ENCODE measurements at places on chromosomes 2 and 18.

DNA sequence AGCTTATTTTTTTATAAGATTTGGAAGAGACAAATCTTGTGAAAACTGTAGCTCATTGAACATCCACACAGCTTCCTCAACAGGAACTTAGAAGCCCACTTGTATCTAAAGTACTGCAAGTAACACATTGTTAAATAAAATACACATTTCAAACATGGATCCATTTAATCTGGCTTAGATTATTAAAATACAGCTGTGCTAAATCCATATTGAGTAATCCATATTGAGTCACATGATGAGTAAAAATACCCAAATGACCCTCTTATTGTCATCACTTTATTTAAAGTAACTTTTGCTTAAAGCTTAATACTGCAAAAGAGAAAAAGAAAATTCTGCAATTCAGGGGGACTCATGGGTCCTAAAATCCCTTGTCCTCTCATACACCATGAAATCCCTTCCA, 133.3 kb downstream of the OSR1 start:
- no peak for DNase-seq

DNA sequence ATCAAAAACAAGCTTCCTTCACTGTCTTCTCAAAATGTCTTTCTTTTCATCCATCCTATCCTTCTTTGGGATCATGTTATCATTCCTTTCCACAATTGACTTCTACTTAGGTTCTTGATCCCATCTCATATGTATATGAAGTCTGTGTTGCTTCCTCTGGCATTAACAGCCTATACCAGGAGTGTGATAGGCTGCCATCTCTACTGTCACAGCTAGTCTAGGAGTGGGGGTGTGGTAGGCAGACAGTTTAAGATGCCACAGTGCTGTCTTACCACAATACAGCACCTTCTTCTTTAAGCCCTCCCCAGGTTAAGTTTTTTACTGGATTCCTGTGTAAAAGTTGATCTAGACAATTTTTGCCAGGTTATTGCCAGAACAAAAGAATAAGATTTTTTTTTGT, 3.7 kb upstream of the HTR2B start:
- no peak for DNase-seq

DNA sequence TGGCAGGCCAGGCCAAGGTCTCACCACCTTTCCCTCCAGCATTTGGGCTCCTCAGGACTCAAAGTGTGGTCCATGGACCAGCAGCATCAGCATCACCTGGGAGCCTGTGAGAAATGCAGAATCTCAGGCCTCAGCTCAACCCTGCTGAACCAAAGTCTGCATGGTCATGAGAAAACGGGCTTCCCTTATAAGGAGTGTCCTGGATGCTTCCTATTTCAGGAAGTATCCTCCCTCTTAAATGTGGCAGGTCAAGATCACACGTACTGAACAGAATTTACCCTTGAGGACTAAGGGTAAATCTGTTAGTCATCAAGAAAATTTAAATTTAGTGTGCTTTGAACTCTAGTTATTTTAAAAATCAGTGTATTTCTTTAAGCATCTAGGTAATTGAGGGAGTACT, 11.8 kb downstream of the CD8A start:
- DNase-seq = no peak

GRCh38 chr2:32386739-32387138, 29.9 kb downstream of the BIRC6 start:
- no peak for DNase-seq

DNA sequence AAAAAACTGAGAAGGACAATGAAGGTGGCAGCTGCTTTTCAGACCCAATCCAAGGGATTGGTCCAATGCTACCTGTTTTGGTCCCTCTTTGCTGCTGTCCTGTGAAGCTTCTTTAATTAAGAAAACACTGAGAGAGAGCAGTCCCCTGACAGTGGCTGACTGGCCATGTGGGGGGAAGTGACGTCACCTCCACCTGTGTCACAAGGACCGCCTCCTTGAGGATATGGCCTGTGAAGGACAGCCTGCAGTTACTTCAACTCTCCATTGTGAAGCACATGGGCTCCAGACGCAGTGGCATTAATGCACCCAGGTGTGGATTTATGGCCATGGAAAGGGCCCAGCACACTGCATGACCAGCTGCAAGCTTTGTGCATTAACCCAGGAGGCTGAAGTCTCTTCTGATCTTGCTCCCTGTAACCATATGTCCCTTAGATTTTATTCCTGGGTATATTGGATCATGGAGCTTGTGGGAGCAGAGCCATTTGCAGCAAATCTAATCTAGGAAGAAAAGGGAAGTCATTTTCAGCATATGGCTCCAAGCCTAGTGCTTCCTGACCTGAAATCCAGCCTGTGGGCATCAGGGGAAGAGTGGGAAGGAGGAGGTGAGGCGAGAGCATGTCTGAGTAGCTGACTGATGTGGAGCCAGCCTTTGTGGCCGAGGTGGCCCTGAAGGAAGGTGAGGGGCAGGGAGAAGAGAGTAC, 32.2 kb downstream of the KIF5C start:
- DNase-seq = no peak

GRCh38 chr2:170740660-170741059, 25.5 kb downstream of the SP5 start:
- DNase-seq = no peak

DNA sequence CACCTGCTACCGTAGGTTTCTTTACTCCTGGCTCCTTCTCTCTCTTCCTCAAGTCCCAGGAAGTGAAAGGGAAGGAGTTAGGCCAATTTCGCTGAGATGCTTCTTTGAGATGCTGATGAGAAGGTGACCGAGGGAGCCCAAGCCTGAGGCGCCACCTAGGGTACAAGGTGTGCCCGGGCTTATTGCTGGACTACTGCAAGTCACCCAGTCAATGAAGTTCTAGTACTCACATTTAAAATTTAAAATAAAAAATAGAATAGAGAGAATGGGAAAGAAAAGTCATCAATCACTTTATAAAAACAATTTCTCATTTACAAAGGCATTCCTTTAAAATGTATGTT, 45.3 kb downstream of the ACAA2 start:
- DNase-seq = no peak

DNA sequence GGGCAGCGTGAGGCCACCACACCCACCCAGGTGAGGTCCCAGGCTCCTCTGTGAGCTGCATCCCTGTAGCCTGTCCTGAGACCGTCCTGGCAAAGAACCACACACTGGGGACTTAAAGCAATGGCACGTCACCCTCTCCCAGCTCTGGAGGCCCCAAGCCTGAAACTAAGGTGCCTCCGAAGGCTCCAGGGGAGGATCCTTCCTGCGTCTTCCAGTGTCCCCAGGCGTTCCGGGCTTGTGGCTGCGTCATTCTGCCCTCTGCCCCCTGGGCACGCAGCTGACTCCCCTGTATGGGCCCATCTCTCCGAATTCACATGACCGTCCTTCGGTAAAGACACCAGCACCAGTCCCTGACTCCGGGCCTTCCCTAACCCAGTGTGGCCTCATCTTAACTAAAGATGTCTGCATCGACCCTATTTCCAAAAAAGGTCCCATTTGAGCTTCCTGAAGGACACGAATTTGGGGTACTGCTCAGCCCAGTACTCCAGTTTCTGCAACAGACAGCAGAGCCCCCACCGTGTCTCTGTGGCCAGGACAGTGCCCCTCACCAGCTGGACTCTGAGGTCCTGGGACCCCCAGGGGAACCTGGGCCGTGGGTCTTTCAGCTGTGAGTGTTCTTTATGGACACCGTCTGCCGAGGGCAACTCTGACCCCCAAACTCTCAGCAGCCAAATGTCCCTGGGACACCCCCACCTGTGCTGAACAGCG, 75.2 kb upstream of the CTDP1 start:
- no peak for DNase-seq

GRCh38 chr2:203737360-203737759, 30.9 kb downstream of the CD28 start:
- no peak for DNase-seq

DNA sequence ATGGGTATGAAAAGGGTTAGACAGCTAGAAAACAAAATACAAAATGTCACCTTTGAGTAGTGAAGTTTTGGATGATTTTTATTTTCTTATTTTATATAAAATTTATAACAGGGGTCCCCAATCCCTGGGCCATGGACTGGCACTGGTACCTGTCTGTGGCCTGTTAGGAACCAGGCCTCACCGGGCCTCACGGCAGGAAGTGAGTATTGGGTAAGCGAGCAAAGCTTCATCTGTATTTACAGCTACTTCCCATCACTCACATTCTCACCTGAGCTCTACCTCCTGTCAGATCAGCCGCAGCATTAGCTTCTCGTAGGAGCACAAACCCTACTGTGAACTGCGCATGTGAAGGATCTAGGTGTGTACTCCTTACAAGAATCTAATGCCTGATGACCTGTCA, 202.8 kb upstream of the TWIST2 start:
- DNase-seq = no peak

- DNase-seq = no peak
Measured at GRCh38 chr18:58612315-58613055, 16.4 kb downstream of the ALPK2 start.

DNA sequence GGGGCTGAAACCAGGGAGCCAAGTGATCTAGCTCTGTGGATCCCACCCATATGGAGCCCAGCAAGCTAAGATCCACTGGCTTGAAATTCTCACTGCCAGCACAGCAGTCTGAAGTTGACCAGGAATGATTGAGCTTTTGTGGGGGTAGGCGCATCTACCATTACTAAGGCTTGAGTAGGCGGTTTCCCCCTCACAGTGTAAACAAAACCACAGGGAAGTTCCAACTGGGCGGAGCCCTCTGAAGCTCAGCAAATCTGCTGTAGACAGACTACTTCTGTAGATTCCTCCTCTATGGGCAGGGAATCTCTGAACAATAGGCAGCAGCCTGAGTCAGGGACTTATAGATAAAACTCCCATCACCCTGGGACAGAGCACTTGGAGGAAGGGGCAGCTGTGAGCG, 96.7 kb downstream of the CCDC148 start:
- peak; percentile 1 for DNase-seq

- no peak for DNase-seq
Measured at GRCh38 chr2:10169581-10169980, 47.0 kb downstream of the RRM2 start.

DNA sequence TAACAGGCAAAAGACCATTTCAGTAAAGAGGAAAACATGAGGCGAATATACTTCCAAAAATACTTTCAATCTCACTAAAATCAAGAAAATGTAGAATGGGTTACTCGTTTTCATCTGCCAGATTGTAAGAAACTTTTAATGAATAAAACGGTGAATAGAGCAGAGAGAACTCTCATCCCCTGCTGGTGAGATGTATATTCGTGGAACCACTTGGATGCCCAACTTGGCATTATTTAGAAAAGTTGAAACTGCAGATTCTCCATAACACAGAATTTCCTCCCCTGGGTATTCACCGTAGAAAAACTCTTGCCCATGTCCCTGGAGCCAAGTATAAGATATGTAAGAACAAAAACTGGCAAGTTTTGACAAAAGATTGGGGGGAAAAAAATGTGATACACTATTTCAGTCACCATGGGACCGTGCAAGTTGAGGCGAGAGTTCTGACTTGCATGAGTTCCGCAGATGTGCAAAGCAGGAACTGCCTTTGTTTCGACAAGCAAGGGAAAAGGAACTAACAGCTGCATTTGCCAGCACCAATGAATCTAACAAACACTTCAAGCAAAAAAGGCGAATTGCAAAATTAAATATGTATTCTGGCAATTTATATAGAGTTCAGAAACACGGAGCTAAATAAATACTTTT, 14.8 kb downstream of the TIMM21 start:
- DNase-seq = no peak

- DNase-seq = peak; percentile 9
Measured at GRCh38 chr2:11697103-11697871, 27.3 kb upstream of the NTSR2 start.

- DNase-seq = no peak
Measured at GRCh38 chr18:9862686-9863085, 23.1 kb upstream of the TXNDC2 start.

- DNase-seq = no peak
Measured at GRCh38 chr18:45463451-45463850, 151.8 kb upstream of the SLC14A2 start.

GRCh38 chr18:63897072-63897471, 9.6 kb downstream of the SERPINB2 start:
- no peak for DNase-seq

- no peak for DNase-seq
Measured at GRCh38 chr2:227407591-227408151, 19.9 kb upstream of the SCYGR1 start.

DNA sequence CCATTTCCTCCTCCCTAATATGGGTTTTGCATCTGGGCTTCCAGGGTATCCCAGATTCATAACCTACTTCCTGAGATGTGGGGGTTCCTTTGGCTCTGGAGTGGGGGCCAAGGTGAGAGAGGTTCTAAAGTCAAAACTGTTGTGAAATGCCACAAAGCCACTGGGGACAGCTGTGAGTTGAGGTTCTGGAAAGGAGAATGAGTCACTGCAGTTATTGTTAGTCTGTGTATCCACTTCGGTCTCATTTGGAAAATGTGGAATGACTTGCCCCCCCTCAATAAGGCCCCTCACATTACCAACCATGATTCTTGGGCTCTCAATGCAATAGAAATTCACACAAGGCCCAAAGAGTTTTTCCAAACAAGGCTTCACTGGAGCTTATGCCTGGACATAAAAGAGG, 51.1 kb upstream of the LGALSL start:
- no peak for DNase-seq

GRCh38 chr2:73823916-73824523, 4.7 kb upstream of the STAMBP start:
- peak; percentile 55 for DNase-seq

GRCh38 chr18:58041633-58042032, 2.4 kb upstream of the NEDD4L start:
- no peak for DNase-seq
